CD4-positive, alpha-beta memory T cell (primary cell): ENCODE measurements at places on chromosomes 12 and 14.
A peak's percentile ranks its signal among the peaks of the same experiment; 100 is the strongest.

GRCh38 chr14:96261772-96262655 is 6.0 kb downstream of the BDKRB1 start:
- no peaks in the 10 kb centered on the region for H3K4me1 ChIP-seq
- H3K4me3 ChIP-seq, result no peak overlapping the region
- no peak for DNase-seq
- no peaks in the 10 kb centered on the region for H3K36me3 ChIP-seq
- H3K27ac ChIP-seq, result no peak overlapping the region
- no peaks in the 10 kb centered on the region for H3K27me3 ChIP-seq

GRCh38 chr12:1607940-1608712 is 13.7 kb upstream of the FBXL14 start:
- no peak overlapping the region for H3K27ac ChIP-seq
- no peak for DNase-seq
- no peaks in the 10 kb centered on the region for H3K36me3 ChIP-seq
- peaks cover 9% of the 10 kb centered on the region for H3K4me1 ChIP-seq

DNA sequence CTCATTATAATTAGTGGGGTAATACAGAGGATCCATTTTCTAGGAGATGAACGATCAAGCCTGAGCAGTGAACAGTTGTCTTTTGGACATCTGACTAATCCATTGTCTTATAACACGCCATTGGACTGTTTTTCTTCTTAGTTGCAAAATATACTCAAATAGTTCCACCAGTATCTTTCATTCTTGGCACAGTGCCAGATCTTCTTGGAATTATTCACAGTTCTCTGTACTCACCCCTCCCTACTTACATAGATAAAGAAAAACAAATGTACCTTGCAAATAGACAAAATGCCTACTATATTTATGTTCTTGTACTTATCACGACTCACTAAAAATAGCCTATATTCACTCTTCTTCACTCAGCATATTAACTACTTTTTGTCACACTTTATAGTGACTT is 3.8 kb downstream of the CBLN3 start:
- peak overlapping the region; percentile 33 for H3K27ac ChIP-seq
- DNase-seq, result no peak
- no peak overlapping the region for H3K4me3 ChIP-seq
- peaks cover 65% of the 10 kb centered on the region for H3K4me1 ChIP-seq

DNA sequence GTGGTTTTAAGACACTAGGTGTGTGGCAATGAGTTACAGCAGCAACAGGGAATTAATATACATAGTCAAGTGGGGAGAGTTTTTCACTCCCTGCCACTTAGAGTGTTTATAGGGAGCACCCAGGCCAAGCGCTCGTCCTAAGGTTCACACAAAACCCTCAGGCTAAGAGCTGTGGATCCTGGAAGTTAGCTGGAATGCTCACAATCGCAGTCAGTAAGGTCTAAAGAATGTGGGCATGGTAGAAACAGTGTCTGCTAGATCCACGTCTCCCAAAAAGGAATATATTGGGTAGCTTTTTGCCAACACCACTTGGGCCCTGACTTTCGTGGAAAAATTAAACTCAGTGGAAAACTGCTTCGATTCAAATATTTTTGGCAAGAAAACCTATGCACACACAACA is 36.6 kb downstream of the STAB2 start:
- no peaks in the 10 kb centered on the region for H3K4me1 ChIP-seq
- H3K4me3 ChIP-seq, result no peak overlapping the region
- no peaks in the 10 kb centered on the region for H3K36me3 ChIP-seq
- H3K27ac ChIP-seq, result no peak overlapping the region
- H3K27me3 ChIP-seq, result no peaks in the 10 kb centered on the region

DNA sequence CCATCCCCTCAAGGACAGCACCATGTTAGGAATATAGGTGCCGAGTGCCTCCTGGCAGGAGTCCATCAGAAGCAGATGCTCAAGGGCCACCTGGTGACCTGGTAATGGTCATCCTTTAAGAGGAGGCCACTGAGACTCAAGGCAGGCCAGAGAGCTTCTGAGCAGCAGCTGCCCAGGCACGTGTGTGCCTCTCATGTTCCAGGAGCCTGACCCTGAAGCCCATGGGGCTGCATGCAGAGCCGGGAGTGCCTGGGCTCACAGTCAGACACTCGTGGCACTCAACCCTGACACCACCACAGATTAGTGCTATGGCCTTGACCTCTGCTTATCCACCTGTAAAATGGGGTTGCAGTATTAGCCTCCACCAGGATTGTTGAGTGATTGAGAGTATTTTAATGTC is 45.6 kb downstream of the C14orf132 start:
- H3K36me3 ChIP-seq, result no peaks in the 10 kb centered on the region
- H3K27me3 ChIP-seq, result no peaks in the 10 kb centered on the region
- DNase-seq, result no peak
- H3K4me1 ChIP-seq, result no peaks in the 10 kb centered on the region
- H3K27ac ChIP-seq, result no peak overlapping the region
- H3K4me3 ChIP-seq, result no peak overlapping the region

GRCh38 chr14:77236814-77237213 is 34.2 kb downstream of the NGB start:
- H3K4me1 ChIP-seq, result no peaks in the 10 kb centered on the region
- DNase-seq, result no peak
- H3K27ac ChIP-seq, result no peak overlapping the region
- H3K4me3 ChIP-seq, result no peak overlapping the region

DNA sequence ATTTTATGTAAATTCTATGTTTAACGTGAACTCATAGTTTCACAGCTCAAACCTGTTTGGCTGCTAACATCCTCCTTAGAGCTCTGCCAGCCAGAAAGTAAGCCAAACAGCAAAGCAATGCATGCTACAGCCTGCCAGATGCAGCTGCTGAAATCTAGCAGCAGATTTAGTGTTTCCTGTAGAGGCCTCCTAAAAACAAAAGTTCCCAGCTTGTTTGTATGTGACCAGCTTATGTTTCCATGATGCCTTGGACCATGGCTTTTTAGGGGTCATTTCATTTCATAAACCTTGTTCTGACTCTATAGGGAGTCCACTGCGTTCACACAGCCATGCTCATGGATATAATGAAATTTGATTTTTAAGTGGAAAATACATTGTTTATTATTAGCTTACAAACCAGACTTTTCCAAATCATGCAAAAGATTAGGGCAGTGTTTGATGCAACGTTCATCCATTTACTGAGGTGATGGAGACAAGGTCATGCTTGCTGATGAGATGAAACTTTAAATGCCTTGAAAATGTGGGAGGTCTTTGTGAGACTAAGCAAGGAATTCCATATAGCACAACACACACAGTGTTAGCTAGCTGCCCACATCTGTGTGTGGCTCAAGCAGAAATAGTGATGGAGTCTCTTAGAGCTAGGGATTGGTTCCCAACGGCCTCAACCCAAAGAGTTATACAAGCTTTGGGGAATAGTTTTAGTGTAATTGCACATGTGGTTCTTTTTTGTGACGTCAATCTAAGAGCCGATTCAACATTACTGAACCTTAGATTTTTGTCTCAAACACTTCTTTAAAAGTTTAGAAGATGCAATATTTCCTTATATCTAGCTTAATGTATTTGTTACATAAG is 157.5 kb upstream of the LRIG3 start:
- DNase-seq, result no peak
- H3K4me3 ChIP-seq, result no peak overlapping the region
- H3K4me1 ChIP-seq, result no peaks in the 10 kb centered on the region
- no peak overlapping the region for H3K27ac ChIP-seq

DNA sequence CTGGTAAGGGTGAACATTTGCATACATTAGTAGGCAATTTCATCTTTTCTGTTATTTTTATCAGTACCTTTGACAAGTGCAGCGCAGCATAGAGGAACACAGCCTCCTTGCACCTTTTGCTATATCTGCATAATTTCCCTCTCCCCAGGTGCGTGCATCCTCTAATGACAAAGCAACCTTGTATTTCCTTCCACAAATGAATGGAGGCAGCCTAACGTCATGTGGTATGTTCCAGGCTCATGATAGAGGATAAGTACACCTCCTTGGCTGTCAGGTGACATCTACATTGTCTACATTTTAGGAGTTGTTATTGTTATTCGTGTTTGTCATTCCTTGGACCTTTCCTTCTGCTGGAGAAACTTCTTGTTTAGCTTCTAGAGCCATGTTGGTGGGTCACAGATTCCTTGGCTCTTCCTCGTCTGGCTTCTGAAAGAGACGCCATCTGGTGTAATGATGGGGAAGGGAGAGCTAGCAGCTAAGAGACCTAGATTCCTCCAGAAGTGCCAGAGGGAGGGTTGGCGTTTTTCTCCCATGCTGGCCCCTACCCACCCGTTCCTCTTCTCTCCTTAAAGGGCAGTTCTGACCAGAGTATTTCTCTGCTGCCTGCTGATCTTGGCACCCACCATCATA is 37.0 kb downstream of the EVL start:
- peak overlapping the region; percentile 67 for H3K27ac ChIP-seq
- no peak overlapping the region for H3K4me3 ChIP-seq
- H3K27me3 ChIP-seq, result no peaks in the 10 kb centered on the region
- H3K36me3 ChIP-seq, result peaks cover 78% of the 10 kb centered on the region
- peaks cover 100% of the 10 kb centered on the region for H3K4me1 ChIP-seq
- DNase-seq, result no peak

DNA sequence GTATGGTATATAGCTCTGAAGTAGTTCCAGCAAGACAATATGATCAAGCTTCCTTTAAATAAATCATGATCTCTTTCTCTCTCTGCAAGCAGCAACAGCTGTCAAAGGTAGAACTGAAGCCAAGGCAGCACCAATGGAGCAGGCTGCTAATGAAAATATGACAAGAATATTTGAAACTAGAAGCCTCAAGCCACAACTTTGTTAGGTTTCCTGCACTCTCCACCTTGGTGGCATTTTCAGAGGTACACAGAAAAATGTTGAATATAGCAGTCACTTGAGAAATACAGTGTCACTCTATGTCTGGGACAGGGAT is 43.8 kb upstream of the PSMA6 start:
- no peaks in the 10 kb centered on the region for H3K4me1 ChIP-seq
- H3K36me3 ChIP-seq, result no peaks in the 10 kb centered on the region
- DNase-seq, result no peak
- no peaks in the 10 kb centered on the region for H3K27me3 ChIP-seq
- H3K4me3 ChIP-seq, result no peak overlapping the region

- no peak overlapping the region for H3K27ac ChIP-seq
- H3K4me1 ChIP-seq, result peaks cover 12% of the 10 kb centered on the region
- no peak overlapping the region for H3K4me3 ChIP-seq
- H3K27me3 ChIP-seq, result no peaks in the 10 kb centered on the region
- peaks cover 25% of the 10 kb centered on the region for H3K36me3 ChIP-seq
These were observed 5.7 kb upstream of the NEK9 start for GRCh38 chr14:75132382-75133086.

- peaks cover 52% of the 10 kb centered on the region for H3K36me3 ChIP-seq
- no peak for DNase-seq
- no peaks in the 10 kb centered on the region for H3K4me1 ChIP-seq
- H3K4me3 ChIP-seq, result no peak overlapping the region
- H3K27me3 ChIP-seq, result no peaks in the 10 kb centered on the region
These were observed 41.6 kb downstream of the RNF34 start for GRCh38 chr12:121441555-121441954.

GRCh38 chr14:25570483-25570882 is 520.5 kb upstream of the STXBP6 start:
- H3K27ac ChIP-seq, result no peak overlapping the region
- no peaks in the 10 kb centered on the region for H3K36me3 ChIP-seq
- no peak for DNase-seq
- no peaks in the 10 kb centered on the region for H3K27me3 ChIP-seq
- H3K4me1 ChIP-seq, result no peaks in the 10 kb centered on the region

DNA sequence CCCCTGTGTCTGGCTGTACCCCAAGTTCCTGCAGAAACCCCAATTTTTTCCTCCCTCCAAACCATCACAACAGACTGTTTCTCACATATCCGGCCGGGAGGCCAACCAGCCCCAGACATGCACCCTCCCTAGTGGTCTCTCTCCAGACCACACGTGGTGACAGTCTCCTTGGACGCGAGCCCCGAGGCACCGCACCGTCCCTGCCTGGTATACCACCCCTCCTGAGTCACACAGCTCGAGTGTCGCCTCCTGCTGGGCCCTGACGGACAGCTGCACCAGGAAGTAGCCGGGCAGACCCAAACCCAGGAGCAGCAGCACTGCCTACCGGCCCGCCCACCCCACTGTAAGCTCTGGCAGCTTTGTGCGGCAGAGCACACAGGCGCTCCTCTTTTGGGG is 97.4 kb downstream of the RFLNA start:
- no peak overlapping the region for H3K27ac ChIP-seq
- H3K4me3 ChIP-seq, result no peak overlapping the region
- no peak for DNase-seq
- H3K27me3 ChIP-seq, result no peaks in the 10 kb centered on the region

GRCh38 chr14:83975841-83976770 is 1553.8 kb upstream of the FLRT2 start:
- no peak overlapping the region for H3K27ac ChIP-seq
- no peaks in the 10 kb centered on the region for H3K27me3 ChIP-seq
- H3K36me3 ChIP-seq, result no peaks in the 10 kb centered on the region
- H3K4me1 ChIP-seq, result no peaks in the 10 kb centered on the region

- DNase-seq, result no peak
- no peak overlapping the region for H3K4me3 ChIP-seq
- H3K36me3 ChIP-seq, result peaks cover 71% of the 10 kb centered on the region
- no peaks in the 10 kb centered on the region for H3K27me3 ChIP-seq
These were observed 28.5 kb downstream of the KLC1 start for GRCh38 chr14:103657471-103657870.

GRCh38 chr14:91947475-91948184 is at the start of gene FBLN5:
FBLN5 (minus strand) TSS chr14:91947694; CDS start chr14:91947229, 465 bp downstream.
- peak within 1 kb of the TSS; percentile 17 for H3K4me3 ChIP-seq
- H3K27ac ChIP-seq, result no peak within 1 kb of the TSS
- DNase-seq, result peak; percentile 18
- H3K4me1 ChIP-seq, result peaks cover 9% of the 10 kb centered on the region
- H3K36me3 ChIP-seq, result no peaks in the 10 kb centered on the region

DNA sequence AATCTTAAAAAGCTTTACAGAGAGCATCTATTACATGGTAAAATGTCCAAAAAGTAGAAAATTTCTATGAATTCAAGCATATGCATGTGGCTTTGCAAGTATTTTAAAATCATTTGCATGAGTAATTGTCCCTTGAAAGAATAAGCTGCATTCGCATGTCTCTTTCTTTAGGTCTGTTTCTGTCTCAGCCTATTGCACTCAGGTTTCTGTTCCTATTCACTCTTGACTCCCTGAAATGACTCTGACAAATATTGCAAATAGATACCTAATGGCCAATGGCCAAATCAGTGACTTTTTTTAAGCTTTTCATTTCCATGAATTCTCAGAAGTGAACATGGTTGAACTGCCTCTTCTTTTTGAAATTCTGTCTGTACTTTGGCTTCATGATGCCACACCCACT is 6.4 kb upstream of the TTC8 start:
- H3K27me3 ChIP-seq, result no peaks in the 10 kb centered on the region
- no peaks in the 10 kb centered on the region for H3K36me3 ChIP-seq
- DNase-seq, result no peak
- H3K27ac ChIP-seq, result no peak overlapping the region
- H3K4me1 ChIP-seq, result no peaks in the 10 kb centered on the region

GRCh38 chr12:98360401-98360800 is 155.0 kb upstream of the TMPO start:
- H3K4me1 ChIP-seq, result no peaks in the 10 kb centered on the region
- H3K4me3 ChIP-seq, result no peak overlapping the region
- H3K27me3 ChIP-seq, result no peaks in the 10 kb centered on the region

DNA sequence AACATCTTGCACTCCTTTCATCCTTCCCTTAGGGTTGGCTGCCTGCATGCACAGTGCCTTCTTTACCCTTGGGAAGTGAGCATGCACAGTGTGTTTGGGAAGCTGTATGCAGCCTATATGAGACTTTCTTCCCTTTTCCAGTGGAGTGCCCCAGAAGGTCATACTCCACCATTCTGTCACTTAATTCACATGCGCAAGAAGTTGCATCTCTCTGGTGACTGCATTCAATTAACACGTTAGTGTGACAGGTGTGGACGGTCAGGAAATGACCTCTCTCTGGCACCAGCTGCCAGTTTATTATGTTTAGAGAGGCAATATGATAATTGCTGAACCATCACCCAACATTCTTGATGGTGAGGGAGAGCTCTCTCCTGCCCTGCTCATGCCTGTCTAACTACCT is 770.0 kb downstream of the FLRT2 start:
- H3K36me3 ChIP-seq, result no peaks in the 10 kb centered on the region
- H3K4me3 ChIP-seq, result no peak overlapping the region
- no peaks in the 10 kb centered on the region for H3K27me3 ChIP-seq
